ENCODE measurements at places on chromosomes 2 and 18.

- DNase-seq, result no peak
Observed at GRCh38 chr2:53753041-53753440, 14.6 kb upstream of the CHAC2 start.

- DNase-seq, result no peak
Observed at GRCh38 chr2:215434447-215435279, 1.2 kb downstream of the FN1 start.

GRCh38 chr18:22694954-22695353 lies 238.2 kb upstream of the RBBP8 start:
- DNase-seq, result peak; percentile 27

DNA sequence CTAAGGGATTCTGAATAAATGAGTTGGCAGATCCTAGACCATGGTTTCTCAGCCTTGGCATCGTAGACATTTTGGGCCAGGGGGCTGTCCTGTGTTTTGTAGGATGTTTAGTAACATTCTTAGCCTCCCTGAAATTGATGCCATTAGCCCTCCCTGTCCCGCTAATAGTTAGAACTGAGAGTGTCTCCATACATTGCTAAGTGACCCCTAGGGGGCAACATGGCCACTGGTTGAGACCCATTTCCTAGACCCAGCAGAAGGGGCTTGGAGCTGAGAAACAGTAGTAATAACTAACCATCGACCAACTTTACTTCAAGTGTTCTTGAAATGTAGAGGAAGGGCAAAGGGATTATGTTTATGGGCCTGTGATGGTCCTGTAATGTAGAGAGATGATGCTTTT lies 40.8 kb downstream of the KCMF1 start:
- DNase-seq, result no peak

- DNase-seq, result no peak
Observed at GRCh38 chr18:54148151-54148550, 76.3 kb downstream of the MBD2 start.

- DNase-seq, result no peak
Observed at GRCh38 chr2:240450532-240451107, 15.2 kb downstream of the GPC1 start.

DNA sequence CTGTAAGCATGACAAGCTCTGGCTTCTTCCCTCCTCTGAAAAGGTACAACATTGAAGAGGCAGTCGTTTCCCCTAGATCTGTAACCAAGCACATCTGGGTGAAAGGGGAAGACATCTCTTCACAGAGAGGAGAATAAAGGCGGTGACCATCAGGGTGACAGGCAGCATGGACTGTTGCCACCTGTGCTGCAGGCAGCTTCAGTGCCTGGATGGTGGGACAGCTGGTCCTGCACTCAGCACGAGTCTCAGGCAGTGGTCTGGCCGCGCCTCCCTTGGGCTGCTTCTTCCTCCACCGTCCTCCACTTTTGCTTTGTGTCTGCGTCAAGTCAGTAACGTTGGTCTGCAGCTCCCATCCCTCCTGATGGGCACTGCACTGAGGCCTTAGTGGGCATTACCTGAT lies 264.4 kb downstream of the NEDD4L start:
- no peak for DNase-seq

DNA sequence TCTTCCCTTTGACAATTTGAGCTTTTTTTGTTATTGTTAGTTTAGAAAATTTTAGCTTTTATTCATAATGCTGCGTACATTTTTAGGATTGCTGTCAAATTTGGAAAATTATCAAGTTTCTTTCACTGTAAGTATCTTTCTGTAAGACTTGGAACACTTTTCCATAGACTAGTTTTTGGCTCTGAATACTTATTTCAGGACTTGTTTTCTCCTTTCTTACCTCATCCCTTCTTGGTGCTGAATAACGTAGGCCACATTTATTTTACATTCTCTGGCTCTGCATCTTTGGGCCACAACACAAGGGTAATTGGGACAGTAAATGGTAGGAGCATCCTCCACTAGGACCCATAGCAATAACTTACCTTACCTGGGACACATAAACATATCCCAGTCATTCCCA lies 85.1 kb downstream of the CCDC85A start:
- DNase-seq, result no peak

DNA sequence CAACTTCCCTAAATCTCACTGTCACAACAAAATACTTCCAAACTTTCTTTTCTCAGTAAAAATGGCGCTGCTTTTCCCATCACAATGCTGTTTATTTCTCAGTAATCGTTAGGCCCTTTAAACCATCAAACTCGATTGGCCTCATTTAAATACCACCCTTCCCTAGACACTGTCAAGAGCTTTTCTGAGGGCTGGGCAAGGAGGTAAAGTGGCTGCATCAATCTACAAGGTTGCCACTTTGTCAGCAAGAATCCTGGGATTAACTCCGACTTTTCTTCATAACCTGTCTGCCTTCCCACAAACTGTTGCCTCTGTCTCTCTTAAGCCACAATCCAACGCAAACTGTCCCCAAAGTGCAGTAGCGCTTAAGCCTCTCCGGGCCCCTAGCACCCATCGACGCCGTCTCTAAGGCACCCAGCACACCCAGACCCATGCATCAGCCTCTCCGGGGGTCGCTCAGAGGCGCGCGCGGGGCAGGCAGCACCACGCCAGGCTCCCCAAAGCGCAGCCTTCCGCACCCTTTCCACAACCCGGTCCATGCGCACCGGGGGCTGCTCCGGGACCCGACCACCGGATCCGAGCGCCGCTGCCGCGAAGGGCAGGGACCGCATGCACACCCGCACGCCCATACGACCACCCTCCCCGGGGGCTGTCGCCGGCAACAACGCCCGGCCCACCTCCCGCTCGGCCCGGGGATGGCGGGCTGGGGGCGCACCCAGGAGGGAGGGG lies 683 bp downstream of the MBOAT2 start:
- no peak for DNase-seq

DNA sequence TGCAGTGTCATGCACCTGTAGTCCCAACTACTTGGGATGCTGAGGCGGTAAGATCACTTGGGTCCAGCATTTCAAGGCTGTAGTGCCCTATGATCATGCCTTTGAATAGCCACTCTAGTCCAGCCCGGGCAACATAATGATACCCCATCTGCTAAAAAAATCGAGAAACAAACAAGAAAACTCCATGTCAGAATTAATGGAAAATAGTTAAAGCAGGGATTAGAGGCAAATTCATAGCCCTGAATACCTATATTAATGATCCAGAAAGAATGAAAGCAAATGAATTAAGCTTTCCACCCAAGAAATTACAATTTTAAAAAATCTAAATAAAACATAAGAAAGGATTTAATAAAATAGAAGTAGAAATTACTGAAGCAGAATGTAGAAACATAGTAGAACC lies 143.0 kb downstream of the MYO3B start:
- DNase-seq, result no peak

DNA sequence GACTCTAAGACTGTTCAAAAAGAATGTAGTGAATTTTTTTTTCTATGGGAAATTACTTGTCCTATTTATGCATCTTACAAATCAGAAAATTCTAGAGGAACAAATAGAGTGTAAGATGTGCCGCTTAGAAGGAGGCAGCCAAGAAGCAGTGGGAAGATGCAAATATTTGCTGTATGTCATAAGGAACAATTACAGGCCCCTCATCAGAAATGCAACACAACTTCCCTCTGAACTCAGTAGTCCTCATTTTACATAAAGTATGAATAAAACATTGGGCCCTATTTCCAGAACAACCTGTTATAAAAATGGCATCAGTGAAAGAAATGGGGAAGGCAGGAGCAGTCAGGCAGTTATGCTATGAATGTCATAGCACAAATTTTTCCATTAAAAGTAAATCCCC lies 50.7 kb upstream of the SCG2 start:
- no peak for DNase-seq

- DNase-seq, result no peak
Observed at GRCh38 chr18:50034029-50034428, 160.9 kb downstream of the MYO5B start.

- DNase-seq, result no peak
Observed at GRCh38 chr2:287471-287885, 413 bp downstream of the ALKAL2 start.

All from NCI-H460 (cell line).